CD8-positive, alpha-beta T cell (primary cell): ENCODE measurements at places on chromosomes 4 and X.

DNA sequence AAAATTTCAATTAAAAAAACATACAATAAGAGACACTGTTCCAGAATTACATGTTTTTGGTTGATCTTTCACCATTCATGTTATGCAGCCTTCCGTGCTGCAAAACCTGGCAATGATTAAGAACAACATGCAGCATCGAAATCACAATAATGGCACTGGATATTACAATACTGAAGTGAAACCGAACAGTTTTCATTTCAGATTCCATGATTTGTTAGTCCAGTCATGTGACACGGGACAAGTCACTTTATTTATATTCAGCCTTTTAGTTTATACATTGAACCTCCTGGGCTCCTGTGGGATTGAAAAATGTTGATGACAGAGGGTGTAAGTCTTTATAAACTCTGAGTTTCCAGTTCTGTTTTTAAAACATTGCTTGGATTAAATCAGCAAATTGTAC, 142.5 kb upstream of the TTC29 start:
- DNase-seq: no peak

GRCh38 chr4:111849746-111850284, 295.4 kb upstream of the FAM241A start:
- no peak for DNase-seq

DNA sequence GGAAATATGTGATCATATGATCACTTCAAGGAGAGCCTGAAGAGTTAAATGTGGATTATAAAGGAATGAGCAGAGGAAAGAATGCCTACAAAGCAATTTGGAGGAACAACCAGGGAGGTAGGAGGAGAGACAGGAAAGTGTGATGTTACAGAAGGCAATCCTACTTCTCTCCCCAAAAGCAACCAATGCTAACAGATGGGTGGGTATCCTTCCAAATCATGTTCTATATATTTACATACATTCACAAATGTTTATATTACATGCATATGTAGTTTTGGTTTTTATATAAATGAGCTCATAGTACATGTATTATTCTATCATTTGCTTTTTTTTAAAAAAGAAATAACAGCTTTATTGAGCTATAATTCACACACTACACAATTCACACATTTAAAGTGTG, 56.0 kb downstream of the ZCCHC12 start:
- no peak for DNase-seq

DNA sequence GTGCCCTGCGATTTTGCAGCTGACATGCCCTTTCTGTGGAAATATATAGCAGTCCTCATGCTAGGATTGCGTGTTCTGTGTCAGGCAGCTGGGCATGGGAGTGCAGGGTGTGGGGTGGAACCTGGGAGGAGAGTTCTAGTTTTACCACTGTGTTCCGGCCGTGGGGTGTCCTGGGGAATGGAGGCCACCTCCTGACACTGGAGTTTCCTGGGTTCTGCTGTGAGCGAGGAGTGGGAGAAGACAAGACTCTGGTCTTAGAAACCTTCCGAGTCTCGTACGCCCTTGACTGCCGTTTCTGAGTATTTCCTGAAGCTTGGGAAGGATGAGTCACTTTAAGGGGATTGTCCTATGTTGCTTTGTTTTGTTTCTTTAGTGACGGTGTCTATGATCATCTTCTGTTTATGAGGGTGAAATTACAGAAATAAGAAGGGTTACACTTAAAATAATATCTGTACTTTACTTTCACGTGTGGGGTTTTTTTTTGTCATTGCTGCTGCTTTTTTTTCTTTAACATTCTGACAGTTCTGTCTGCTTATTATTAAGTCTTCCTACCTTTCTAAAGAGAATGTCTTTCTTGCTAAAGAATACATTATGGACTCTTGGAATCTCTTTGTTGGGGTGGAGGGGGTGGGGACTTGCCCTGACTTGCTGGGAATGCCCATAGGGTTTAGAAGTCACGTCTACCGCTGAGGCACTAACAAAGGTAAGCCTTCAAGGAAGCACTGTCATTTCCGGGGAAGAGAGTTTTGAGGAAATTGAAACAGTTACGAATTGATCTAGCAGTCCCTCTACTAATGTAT, 19.1 kb downstream of the CD99 start:
- DNase-seq: no peak

DNA sequence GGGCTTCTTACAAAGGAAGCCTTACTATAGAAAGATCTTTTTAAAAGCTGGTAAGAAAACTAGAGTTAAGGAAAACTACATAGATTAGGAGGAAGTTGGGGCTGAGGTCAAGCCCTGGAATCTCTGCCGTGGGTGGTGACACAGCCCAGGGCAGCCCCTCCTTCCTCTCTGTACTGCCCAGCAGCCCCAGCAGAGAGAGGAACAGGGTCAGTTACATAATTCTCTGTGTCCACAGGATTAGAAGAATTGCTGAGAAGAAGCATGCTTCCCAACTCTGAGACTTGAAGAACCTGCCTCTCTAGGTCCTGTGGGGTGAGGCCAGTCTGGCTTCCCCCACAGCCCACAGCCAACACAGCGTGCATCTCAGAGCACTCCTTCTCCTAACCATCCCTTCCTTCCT, 9.2 kb upstream of the ABLIM2 start:
- no peak for DNase-seq

DNA sequence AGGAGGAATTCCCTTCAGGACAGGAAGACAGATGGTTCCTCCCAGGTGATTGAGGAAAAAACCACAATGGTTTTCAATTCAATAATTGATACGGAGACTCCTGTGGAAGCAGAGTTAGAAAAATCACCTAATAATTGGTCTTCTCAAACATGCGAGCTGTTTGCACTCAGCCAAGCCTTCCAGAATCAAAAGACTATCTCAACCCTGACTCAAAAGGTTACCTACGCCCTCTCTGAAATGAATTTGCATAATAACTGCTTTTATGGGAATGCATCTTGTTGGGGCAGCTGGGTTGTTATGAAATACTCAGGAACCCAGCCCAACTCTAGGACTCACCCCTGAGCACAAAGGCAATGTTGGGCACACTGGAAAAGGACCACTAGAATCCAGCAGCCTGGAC, 66.9 kb upstream of the ARSJ start:
- no peak for DNase-seq

- no peak for DNase-seq
Measured at GRCh38 chr4:60948008-60948407, 252.1 kb upstream of the ADGRL3 start.

DNA sequence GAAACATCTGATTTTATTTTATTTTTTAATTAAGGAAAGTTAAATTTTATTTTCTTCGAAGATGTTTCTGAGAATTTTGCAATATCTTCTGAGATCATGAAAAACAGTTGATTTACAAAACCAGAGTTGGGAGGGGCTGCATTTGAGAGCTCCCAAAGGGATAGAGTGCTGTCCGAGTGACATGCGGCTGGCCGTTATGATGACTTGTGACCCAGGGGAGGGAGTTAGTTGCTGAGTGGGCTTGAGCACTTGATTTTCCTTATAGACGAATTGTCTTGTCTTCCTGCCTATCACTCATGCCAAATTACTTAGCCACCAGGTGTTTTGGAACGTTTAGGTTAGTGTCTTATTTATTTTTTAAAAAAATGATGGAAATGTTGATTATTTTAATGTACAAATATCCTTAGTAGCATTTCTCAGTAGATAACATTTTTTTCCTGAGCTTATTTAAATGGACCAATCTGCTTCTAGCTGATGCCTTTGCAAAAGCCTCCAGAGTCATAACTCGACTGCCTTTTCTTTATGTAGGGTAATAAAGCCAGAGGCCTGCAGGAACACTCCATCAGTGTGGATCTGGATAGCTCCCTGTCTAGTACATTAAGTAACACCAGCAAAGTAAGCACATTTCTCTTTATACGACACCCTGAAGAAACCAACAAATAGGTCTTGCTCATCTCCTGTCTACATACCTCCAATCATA, 85.2 kb downstream of the PTTG2 start:
- no peak for DNase-seq

GRCh38 chr4:36997727-36998126, 246.8 kb upstream of the NWD2 start:
- DNase-seq: no peak

DNA sequence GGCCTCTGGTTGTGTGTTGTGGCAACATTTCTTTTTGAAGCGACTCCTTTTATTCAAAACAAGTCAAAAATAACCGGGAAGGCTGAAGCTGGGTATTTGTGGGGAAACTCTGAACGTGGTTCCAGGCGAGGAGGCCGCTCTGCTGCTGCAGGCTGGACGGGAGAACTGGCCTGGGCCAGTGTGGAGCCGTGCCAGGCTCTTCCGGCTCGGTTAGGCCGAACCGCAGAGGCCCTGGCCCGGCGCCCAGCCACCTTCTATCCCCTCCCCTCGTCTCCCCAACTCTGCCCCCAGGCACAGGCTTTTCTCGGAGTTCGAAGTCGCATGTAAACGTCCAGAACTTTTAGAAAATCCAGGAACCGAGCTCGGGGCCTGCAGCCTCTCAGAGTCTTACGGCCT, 2.4 kb upstream of the BCOR start:
- no peak for DNase-seq

GRCh38 chrX:69988955-69989394, 60.8 kb downstream of the AWAT2 start:
- peak; percentile 27 for DNase-seq

GRCh38 chrX:15298201-15298600, 17.2 kb downstream of the ASB11 start:
- DNase-seq: no peak

DNA sequence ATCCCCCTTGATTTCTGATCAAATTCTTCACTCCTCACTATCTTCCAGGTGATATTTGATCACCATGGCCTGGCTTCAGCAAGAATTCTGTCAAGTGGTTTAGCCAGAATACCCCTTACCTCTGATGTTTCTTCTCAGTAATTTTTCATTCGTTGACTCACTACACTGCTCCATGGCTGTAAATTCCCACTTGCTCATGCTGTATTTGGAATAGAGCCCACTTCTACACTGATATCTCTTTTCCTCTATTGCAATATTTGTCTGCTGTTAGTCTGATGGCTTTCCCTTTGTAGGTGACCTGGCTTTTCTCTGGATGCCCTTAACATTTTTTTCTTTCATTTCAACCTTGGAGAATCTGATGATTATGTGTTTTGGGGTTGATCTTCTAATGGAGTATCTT, 73.9 kb upstream of the DIPK2B start:
- DNase-seq: no peak

DNA sequence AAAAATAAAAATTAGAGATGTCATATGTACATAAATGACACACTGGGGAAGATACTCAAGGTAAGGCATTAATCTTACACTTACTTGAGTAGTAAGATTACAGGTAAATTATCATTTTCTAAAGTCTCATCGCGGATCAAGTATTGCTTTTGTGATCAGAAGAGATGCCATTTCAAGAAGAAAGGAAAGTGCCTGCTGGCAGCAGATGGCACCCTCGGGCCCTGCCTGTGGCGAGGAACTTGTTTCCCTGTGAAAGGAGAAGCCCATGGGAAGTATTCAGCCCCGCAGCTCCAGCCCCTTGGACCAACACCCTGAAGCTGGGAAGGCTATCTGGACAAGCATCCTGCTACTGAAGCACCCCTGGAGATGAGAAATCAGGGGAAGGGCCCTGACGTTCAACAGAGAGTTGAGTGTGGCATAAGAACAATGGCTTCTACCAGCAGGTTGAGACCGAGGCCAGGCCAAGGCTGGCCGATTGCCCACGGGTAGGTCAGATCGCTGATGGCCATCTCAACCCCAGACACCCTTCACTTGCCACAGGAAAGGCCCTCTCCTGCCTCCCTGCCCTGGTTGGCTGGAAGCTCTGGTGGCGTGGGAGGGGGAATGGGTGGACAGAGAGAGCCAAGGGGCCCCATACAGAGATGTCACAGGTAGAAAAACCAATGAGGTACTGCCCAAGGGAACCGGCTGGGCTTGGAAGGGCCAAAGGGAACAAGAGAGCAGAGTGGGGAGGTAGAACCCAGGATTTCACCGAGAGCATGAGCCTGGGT, 18.8 kb upstream of the MXD4 start:
- no peak for DNase-seq

GRCh38 chr4:78227411-78228057, 170.4 kb downstream of the FRAS1 start:
- DNase-seq: no peak

DNA sequence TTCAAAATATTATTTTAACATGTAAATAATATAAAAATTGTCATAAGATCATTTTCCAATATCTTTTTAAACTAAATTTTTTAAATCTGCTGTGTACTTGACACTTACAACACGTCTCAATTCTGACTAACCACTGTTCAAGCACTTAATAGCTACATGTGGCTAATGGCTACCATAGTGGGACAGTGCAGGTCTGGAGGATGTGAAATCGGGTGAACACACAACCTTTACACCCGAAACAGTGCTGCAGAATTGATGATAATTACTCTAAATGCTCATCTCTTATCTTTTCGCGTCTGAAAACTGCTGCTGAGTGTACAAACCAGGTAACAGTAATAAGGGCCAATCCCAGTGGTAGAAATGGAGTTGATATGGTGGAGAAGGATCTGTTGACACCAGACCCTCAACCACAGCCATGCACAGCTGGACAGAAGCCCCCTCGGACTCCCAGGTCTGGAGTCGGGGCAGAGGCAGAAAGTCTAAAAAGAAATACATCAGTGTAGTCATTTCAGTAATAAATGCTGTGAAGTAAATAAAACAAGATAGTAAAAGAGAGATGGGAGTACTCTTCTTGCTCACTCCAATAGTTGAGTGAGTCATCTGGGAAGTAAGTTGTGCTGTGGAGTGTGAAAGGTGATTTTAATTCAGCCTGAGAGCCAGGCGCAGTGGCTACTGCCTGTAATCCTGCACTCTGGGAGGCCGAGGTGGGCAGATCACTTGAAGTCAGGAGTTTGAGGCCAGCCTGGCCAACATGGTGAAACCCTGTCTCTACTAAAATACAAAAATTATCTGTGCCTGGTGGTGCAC, 150.0 kb downstream of the CBR4 start:
- DNase-seq: no peak

GRCh38 chrX:136189222-136189621, 41.9 kb downstream of the FHL1 start:
- no peak for DNase-seq

DNA sequence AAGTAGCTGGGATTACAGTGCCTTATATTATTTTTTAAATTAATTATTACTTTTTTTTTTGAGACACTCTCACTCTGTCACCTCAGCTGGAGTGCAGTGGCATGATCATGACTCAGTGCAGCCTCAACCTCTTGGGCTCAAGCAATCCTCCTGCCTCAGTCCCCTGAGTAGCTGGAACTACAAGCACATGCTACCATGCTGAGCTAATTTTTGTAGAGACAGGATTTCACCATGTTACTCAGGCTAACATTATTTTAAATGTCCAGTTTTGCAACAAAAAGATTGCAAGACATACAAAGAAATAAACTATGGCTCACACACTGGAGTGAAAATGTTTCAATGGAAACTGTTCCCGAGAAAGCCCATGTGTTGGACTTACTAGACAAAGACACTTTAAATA, 59.2 kb downstream of the MND1 start:
- DNase-seq: no peak
